ENCODE measurements at places on chromosomes 3 and 15. TPM values are rescaled to one million over a fixed set of nuclear protein-coding genes. Genes with fewer than 3 reads are reported as not detected.

Gene CYP19A1
- not detected for total RNA-seq

GRCh38 chr3:171558188-171558696, 98.0 kb upstream of the TNIK start:
- DNase-seq, result no peak

Gene STAC
- not detected for total RNA-seq

Gene IL12A
- total RNA-seq, result not detected

Gene MITF
- not detected for total RNA-seq

GRCh38 chr3:54563501-54564200, 364.2 kb downstream of the LRTM1 start:
- DNase-seq, result no peak

DNA sequence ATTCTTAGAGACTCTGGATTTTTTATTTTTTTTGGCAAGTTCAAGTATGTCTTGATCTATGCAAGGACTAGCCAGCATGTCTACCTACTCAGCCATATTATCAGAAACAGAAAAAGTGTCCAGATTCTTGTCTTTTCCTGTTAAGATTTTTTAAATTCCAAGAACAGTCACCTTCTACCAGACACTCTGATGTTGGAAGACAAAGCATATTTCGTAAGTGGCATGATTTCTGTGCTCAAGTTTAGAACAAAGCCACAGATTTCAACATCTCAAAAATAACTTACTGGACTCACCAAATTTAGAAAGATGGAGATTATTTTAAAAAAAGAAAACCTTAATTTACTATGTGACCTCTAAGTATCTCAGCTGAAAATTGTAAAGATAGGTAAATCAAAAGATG, 61.9 kb downstream of the GOLGA6L7 start:
- DNase-seq, result no peak

Gene ZFYVE19
- 26.1 TPM for total RNA-seq

Gene POTEB
- total RNA-seq, result not detected

Gene BCHE
- total RNA-seq, result not detected

DNA sequence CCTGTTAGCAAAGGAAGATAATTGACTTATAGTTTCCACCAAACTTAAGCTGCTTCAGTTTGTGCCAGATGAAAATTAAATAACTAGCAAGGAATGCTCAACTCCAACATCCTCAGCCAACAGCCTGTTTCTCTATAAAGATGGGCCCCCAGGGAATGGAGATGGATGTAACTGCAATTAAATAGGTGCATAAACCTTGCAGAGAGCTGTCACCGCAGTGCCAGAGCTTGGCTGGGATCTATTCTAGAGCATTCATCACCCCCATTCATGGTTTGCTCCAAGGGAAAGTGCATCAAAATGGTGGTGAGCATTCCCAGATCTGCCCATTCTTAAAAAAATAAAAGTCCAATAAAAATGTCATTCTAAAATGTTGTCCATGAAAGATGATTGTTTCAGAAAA, 19.7 kb upstream of the RORA start:
- DNase-seq, result no peak

DNA sequence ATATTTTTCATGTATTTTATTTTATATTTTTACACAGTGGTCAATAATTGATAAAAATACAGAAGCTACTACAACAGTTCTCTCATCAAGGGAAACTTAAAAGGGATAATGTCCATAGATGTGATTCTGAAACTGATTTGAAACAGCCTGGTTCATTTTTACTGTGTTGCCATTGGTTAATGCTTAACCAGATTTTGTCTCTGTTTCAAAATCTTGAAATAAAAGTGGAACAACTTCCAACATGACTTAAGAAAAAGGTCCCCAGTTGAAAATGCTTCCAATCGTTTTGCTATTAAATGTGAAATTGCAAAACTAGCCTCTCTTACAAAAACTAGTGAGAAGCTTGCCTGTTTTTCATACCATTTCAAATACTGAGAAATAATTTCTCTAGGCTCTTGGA, 240.7 kb downstream of the LPP start:
- DNase-seq, result no peak

GRCh38 chr15:85831415-85832113, 36.8 kb upstream of the KLHL25 start:
- peak; percentile 56 for DNase-seq

GRCh38 chr3:137796993-137797392, 32.9 kb downstream of the SOX14 start:
- DNase-seq, result no peak

DNA sequence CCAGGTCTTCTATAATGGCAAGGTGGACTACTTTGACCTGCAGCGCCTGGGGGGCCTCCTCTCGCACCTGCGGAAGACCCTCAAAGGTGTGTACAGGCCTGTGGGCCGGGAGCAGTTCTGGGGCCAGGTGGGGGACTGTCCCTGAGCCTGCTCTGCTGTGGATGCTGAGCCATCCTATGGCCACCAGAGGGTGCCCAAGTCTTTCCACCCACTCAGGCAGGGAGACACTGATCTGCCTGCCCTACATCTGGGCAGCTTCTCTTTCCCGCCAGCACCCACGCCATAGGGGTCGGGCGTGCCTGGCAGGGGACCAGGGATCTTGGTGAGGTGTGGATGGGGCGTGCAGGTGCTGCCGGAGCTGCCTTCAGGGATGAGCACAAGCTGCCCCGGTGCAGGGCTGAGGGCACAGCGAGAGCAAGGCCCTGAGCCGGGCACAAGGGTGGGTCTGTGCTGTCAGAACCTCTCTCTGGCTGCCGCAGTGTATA, 14.1 kb downstream of the RNF123 start:
- DNase-seq, result peak; percentile 79
